Cortex of kidney (tissue), 1 donor: ENCODE measurements at places on chromosomes 2 and 18.

DNA sequence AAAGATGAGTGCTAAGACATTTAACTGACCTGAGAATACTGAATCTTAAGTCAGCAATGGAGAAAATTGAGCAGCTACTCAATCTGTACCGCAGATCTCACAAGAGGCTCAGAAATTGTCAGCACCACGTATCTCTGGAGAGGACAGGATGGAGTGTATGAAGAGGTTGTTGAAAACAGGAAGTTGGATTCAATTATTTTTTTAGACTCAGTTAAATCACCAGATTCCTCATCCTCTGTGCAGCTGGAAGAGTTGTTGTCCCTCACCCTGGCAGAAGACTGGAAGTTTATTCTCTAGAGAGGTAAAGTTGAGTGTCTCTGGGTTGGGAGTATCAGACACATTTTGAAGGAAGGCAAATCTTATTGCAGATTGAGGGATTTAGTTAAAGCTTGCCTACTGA lies 114.9 kb upstream of the NT5C1B start:
- DNase-seq: no peak

- DNase-seq: no peak
Measured at GRCh38 chr2:29632018-29632417, 289.4 kb downstream of the ALK start.

DNA sequence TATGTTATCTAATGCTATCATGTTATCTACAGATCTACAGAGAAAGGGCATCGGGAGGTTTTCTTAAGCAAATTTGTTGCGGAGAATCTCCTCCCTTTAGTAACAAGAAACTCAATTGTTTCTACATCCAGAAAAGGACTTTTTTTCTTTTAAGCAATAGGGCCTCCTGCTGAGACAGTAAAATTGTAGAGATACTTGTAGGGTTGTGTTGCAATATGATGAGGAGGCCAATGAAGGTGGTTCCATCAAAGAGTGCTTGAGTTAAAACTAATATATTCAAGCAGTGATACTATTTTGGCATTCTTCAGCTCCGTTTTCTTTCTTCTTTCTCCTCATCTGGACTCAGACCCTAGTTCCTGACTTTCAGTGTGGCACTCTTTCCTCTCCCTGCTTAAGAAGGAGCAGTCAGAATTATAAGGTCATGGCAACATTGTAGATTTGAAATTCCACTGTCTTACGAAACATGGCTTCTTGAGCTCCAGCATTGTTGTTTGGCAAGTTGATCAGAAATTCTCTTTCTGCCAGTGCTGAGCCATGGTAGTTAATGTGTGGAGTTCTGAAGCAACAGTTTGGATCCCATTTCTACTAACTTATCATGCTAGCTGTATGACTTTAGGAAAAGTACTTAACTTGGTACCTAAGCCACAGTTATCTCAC lies 202.0 kb upstream of the SLC14A2 start:
- DNase-seq: no peak

- DNase-seq: no peak
Measured at GRCh38 chr2:4465671-4466070, 762.3 kb downstream of the DCDC2C start.

DNA sequence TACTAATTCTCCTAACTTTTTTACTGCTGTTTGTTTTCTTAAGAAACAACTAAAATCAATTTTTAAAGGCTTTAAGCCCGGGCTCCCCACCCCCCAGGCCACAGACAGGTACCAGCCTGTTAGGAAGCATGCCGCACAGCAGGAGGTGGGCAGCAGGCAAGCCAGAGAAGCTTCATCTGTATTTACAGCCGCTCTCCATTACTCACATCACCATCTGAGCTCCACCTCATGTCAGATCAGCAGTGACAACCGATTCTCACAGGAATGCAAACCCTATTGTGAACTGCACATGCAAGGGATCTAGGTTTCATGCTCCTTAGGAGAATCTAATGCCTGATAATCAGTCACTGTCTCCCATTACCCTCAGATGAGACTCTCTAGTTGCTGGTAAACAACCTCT lies 517.0 kb downstream of the NRXN1 start:
- DNase-seq: no peak

DNA sequence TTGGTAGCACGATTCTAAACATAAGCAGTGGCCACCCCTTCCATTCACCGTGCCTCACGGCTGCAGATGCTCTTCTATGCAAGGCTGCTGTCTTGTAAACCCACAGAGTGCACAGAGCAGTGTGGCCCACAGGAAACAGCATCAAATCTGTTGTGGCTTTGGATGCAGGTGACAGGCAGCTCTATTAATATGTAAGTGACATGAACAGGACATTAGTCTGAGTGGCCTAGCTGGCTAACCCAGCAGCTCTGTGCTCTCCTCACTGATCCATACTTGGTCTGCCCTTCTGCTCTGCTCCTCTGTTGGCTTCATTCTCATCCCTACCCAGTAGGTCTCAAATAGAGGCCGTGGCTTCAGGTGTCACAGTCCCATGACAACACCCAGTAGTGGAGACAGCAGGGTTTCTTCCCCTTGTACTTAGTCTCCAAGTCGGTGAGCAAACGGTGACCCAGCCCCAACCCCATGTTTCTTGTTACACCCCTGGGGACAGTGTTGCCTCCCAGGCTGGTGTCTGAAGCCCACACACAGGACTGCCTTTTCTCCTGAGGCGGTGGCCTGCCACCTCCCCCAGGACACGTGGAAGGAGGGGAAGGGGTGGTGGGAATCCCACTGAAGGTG lies 5.8 kb downstream of the SH3RF3 start:
- no peak for DNase-seq

GRCh38 chr2:54459037-54459441 lies 2.9 kb downstream of the SPTBN1 start:
- no peak for DNase-seq

DNA sequence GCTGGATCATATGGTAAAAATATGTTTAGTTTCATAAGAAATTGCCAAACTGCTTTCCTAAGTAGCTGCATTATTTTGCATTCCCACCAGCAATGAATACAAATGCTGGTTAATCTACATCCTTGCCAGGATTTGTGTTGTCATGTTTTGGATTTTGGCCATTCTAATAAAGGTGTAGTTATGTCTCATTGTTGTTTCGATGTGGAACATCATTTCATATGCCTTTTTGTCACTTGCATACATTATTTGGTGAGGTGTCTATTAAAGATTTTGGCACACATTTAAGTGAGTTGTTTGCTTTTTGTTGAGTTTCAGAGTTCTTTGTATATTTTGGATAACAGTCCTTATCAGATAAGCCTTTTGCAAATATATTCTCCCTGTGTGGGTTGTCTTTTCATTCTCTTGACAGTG lies 299.2 kb upstream of the TFPI start:
- no peak for DNase-seq

DNA sequence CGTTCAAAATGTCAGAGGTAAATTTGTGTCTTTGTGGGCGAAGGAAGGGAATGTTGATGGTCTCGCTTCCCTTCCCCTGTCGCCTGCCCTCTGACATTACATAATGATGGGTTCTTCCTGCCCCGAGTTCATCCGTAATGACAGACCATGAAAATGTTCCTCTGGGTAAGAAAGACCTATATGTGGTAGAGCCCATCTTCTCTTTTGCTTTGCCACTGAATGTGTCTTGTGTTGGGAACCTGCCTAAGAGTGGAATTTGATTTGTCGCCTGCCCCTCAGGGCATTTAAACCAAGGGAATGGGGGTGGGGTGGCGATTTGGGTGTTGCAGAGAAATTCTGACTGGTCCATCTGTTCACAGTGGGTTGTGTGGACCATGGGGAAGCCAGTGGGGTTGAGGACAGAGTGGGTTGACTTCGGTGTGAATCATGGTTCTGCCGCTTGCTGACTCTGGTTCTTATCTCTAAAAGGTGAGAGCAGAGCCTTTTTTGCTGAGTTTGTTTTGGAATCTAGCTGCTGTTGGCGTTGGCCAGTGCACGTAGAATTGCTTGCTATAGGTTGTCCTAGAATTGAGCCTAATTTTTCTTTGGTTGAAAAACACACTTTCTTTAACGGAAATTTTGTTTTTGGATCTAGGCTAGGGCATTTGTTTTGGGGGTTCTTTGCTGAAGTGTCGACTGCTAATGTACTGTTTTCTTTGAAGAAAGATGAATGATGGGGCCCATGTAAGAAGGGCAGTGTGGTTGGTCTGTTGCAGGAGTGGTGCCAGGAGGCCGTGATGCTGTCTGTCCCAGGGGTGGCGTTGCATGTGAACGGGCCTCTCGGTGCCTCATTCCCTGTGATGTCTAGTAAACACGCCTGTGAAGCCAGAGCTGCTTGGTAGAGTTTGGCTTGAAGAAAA lies 1.3 kb downstream of the INPP4A start:
- DNase-seq: no peak

- DNase-seq: no peak
Measured at GRCh38 chr2:203327901-203328759, at the start of gene ABI2. Gene ABI2 (plus strand): TSS chr2:203328394. CDS start chr2:203328515, 121 bp downstream.

DNA sequence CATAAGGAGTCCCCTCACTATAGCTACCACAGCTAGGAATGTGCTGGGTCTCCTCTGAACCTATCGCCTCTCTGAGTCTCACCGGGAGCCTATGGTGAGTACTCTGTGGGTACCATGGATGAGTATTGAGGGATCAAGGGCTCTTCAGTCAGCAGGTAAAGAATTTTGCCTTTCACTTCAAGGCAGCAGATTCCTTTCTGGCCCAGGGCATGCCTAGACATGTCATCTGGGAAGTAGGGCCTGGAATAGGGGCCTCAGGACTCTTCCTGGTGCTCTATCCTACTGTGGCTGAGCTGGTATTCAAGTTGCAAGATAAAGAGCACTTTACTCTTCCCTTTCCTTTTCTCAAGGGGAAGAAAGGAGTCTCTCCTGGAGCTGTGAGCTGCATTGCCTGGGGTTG lies 85.6 kb upstream of the LHCGR start:
- no peak for DNase-seq

DNA sequence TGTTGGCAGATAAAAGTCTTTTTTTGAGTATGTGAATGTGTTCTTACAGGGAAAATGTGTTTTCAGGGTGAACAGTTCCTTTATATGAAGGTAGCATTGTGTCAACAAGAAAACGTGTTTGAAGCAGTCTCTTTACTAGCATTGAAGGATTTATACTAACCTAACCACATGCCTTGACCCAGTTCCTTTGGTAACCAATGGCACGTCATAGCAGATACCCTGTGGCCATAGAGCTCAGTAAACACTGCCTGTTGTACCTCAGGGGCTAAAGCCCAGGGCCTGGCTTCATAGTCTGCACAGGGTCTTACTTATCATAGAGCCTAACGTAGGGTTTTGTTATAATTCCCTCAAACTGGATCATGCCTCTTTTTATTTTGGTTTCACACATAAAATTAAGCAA lies 32.1 kb upstream of the NFU1 start:
- no peak for DNase-seq

DNA sequence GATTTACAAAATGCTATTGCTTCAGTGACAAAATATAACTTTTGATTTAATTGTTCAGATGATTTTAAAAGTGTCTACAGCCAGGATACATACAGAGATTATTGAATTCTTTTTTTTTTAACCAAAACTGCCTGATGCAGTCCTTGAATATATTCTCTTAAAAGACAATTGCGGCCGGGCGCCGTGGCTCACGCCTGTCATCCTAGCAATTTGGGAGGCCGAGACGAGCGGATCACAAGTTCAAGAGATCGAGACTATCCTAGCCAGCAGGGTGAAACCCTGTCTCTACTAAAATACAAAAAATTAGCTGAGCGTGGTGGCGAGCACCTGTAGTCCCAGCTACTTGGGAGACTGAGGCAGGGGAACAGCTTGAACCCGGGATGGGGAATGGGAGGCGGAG lies 497.0 kb upstream of the FSIP2 start:
- DNase-seq: no peak

DNA sequence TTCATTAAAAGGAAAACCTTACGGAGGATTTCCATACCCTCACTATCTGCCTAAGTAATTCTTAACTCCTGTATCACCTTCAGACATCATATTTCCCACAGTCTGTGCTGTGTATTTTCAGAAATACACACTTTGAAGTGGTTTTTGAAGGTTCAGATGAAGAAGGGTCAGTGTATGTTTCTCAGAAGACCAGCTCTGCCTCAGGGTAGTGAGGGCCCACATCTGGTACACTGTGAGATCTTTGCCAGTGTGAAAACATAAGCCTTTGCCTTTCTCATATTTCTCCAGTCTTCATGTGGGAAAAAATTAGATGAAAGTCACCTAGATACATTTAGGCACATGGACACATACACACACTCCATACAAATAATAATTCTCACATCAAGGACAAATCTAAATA lies 408.4 kb downstream of the RIT2 start:
- no peak for DNase-seq

GRCh38 chr18:31795747-31796146 lies 35.1 kb upstream of the SLC25A52 start:
- DNase-seq: no peak

- no peak for DNase-seq
Measured at GRCh38 chr2:50397992-50398765, 633.8 kb downstream of the NRXN1 start.

DNA sequence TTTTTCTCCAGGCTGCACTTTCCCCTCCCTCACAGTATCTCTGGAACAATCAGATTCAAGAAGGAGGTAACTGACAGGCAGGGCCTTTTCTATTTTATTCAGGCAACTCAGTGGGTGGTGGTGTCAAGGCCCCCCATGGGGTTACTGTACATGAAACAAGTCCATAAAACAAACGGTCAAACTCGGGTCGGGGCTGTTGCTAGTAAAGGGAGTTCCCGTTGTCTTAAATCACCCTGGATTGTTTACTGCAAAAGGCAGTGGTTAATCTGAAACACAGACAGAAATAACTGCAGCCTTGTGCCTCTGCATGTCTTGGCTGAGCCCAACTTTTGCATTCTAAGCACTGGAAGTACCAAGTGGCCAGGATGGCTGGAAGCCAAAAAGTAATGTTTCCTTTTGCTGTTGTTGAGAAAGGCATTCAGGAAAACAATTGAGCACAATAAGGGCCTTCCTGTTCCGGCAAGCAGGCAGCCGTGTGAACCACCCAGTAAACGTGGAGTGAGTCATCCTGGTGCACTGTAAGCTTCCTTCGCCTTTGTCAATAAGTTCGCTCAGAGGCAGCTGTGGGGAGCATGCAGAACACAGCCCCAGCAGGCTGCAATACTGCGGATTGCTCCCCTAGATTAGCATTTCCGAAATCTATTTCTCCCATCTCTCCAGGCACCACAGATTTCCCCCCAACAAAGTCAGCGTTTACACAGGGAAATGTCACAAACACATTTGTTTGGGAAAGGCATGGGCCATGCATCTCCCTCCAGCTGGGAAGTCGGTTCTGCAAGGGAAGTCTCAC lies 149.6 kb downstream of the IRS1 start:
- DNase-seq: no peak
